ENCODE measurements at places on chromosomes 5 and 9. TPM values are rescaled to one million over a fixed set of nuclear protein-coding genes. Genes with fewer than 3 reads are reported as not detected.

Gene DDX4
- not detected for total RNA-seq

Gene GRXCR2
- total RNA-seq, result not detected

Gene PCDHA5
- total RNA-seq, result 0.07 TPM

Gene CTNNA1
- 527 TPM for total RNA-seq

Gene SLC45A2
- total RNA-seq, result 0.13 TPM

Data from pulmonary artery endothelial cell (primary cell).